ENCODE measurements at places on chromosomes 7 and 10.

- no peak for DNase-seq
These were observed 36.6 kb upstream of the C7orf33 start for GRCh38 chr7:148553979-148554378.

DNA sequence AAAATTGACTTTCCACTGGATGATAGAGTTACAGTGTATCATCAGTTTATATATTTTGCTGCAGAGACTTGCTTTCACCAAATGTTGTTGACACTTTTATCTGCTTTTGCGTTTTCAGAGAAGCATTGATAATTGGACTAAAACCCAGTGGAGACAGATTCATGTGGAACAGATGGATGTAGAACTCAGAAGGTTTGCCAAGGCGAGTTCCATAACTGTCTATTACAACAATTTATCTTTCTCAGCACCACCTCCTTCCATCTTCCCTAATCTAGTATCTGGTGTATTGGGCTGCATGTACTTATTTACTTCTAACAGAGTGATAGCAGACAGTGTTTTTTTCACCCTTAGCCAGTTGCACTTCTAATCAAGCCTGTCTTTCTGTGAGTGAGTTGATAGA, 73.3 kb downstream of the DNAH11 start:
- DNase-seq, result no peak

DNA sequence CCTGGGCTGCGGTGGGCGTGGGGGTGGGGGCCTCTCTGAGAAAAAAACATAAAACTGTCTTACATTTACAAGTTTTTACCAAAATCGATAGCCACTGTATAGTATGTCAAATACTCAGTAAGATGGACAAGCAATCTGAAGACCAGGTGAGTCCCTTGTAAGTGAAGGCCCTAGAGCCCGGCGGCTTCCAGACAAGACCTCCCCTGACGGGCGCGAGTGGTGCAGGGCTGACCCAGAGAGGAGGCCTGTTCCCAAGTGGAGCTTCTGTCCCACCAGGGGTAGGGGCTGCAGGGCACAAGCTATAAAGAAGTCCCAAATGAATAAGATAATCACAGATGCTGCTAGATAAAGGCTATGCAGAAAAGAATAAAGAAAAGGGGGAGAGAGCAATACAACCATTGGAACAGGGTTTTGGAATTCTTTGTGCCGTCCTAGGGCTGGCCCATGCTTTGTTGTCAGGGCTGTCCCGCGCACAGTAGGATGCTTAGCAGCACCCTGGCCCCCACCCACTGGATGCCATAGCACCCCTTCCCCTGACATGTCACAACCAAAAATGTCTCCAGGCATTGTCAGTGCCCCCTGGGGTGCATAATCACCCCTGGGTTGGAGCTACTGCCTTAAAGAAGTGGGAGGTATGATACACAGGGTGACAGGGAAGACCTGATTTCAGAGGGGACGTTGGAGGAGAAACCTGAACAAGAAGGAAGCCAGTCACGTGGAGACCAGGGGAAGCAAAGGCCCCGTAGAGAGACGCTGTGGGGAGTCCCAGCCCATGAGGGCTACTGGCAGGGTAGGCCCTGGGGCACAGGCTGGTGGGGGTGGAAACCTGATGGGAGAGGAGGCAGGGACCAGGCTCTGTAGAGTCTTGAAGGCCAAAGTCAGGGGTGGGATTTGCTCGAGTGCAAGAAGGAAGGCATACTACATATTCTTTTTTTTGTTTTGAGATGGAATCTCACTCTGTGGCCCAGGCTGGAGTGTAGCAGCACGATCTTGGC, 43.1 kb downstream of the CHST15 start:
- no peak for DNase-seq

DNA sequence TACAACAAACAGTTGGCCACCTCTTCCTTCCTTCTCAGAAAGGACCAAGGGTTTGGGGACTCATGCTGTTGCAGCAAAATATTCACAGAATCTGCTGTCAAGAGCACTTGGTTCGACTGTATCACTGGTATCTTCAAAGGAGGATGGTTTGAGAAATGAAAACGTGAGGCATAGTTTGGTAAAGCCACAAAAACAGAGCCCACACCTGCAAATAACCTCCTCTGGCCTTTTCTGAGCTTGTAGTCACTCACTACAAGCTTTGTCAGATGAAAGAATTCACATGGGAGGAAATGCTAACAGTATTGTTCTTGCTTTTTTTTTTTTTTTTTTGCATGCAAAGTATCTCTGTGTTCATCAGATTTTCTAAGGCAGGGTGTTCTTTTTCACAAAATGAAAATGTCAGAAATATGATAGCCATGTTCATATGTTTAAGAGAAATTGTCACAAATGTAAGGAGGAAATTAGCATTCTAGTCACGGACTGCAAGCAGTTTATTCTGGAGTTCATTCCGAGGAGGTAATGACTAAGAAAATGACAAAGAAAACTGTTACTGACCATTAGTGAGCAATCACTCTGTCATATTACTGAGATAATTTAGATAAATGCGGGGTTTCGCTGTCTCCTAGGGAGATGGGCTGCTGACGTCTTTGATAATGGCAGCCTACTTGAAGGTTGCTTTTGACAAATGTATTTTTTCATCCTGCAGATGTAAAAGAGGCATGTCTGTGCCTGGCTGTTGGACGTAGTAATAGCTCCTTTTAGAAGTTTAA, 117.8 kb upstream of the MYO3A start:
- DNase-seq, result no peak

DNA sequence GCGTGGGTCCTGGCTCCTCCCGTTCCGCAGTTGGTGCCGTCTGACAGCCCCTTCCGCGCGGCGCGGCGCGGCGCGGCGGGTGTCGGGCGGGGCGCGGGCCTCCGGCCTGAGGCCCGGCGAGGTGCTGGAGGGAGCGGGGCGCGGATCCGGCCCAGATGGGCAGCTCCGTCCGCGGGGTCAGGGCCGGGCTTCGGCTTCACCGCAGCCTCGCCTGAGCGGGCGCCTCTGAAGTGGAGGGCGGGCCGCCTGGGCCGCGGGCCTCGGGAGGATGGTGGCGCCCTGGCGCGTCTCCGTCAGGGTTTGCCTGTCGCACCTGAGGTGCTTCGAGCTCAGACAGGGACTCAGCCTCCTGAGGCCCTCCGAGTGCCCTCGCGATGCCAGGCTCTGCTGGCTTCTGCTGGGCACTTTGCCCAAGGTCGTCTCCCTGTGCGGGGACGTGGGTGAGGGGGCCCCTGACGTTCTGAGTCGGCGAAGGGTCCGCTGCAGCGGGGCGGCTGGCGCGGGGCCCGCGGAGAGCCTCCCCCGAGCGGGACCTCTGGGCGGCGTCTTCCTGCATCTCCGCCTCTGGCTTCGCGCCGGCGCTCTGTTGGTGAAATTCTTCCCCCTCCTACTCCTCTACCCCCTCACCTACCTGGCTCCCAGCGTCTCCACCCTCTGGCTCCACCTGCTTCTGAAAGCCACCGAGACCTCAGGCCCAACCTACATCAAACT, 473 bp downstream of the ADCK2 start:
- DNase-seq, result peak; percentile 19

Data from activated CD4-positive, alpha-beta T cell treated with anti-CD3 and anti-CD28 coated beads for 24 hours (primary cell).